ENCODE measurements at places on chromosomes 1 and 21.

- no peak for DNase-seq
These were observed 2.6 kb upstream of the SH3GLB1 start for GRCh38 chr1:86701731-86702130.

- DNase-seq: no peak
These were observed 92.5 kb upstream of the KCNE2 start for GRCh38 chr21:34271189-34271851.

- DNase-seq: no peak
These were observed 2.8 kb downstream of the CERS2 start for GRCh38 chr1:150971583-150972416.

GRCh38 chr1:97744977-97745376 is 175.9 kb downstream of the DPYD start:
- no peak for DNase-seq

DNA sequence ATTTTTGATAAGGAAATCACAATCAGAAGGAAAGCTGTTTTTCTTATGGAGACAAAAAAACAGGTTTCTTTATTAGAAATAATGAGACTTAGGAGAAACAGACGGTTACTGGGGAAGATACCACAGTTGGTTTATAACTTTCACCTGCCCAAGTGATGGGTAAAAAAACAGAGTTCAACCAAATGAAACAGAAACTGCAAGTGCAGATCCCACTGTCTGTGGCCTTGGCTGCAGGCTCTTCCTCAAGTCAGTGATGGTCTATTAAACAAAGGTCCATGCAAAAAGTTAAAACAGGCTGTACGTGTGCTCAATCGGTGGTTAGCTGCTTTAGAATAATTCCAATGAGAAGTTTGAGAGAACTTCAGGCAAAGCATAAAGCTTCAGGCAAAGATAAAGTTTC is 112.1 kb upstream of the NEGR1 start:
- no peak for DNase-seq

DNA sequence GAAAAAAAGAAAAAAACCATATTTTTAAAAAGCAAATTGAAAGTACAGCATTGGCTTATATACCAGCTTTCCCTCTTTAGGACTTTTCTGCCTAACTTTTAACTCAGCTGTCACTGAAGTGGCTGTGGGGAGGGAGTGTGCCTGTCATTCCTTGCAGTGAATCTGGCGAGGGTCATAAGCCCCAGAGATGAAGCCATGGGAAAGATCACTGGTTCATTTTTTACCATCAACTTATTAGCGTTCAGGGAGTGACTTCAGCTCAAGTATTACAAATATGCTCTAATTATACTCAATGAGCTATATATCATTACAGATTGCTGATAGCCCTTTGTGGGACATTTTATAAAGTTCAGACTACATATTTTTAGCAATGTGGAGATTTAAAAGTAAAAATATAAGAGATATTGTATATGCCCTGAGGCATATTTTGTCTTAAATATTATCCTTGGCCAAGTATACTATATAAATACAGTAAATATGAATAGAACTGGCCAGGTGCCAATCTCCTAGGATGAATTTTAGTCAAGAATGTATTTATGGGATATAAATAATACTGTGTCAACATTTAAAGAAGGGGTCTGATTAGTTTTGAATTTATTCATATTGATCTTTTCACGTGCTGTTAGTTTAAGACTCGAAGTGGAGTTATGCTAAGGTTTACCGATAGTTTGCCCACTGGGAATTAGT is 4.4 kb downstream of the TGFB2 start:
- DNase-seq: no peak

DNA sequence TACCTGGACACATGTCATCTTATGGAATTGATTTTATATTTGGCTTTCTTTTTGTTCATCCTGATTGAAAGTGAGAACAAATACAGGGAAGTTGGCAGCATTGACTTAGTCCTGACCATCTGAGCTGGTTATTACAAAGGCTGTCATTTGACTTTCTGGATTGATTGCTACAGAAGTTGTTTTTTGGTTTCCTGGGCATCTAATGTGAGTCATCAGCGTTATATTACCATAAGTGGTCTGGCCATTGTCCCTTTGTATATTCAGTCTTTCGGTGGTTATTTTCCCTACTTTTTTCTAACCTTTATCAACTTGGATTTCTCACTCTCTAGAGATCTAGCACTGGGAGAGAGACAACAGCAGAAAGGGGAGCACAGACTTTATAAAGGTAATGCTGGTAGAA is 1646.5 kb downstream of the MRPL39 start:
- no peak for DNase-seq

GRCh38 chr1:935751-936231 is 12.1 kb downstream of the SAMD11 start:
- DNase-seq: no peak

DNA sequence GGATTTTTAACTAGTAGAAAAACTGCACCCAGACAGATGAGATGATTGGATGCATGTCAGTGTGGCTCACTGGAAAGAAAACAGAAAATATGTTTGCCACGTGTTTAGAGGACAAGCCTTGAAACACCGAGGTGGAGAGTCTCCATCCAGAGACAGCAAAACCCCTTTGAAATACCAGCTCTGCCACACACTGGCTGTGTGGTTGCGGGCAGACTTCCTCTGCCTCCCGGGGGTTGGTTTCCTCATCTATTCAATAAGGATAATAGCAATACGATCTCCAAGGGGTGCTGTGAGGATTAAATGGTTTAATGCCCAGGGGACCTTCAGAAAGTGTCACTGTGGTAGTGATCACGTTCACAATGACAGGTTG is 67.2 kb upstream of the PARP1 start:
- DNase-seq: no peak

DNA sequence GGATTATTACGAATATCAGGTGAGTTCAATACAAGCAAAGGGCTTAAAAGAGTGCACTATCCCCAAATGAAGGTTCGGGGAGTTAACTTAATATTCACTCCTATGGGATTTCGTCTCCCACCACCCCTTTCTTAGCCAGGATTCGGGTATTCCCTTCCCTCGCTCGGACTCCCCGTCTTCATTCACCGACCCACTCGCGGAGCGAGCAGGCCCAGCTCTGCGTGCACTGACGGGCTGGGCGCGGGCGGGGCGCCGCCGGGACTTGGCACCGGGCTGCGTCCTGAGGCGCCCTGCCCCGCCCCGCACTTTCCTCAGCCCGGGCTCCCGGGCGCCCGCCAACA is 7.7 kb upstream of the MPZL1 start:
- peak; percentile 90 for DNase-seq

DNA sequence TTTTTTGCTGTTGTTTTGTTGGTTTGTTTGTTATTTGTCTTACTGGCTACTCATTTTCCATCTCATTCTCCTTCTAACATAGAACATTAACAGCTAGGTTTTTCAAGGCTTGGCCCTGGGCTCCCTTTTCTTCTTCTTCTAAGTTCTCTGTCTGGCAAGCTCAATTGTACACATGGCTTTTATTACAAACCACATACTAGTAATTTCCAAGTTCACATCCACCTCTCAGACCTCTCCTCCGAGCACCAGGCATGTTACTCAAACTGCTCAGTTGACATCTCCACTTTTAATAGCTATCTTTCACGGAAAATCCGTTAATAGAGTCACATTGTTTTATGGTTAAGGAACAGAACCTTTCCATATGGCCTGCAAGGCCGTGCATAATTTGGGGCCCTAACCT is 736.9 kb upstream of the ADAMTS5 start:
- DNase-seq: no peak
